ENCODE measurements at places on chromosomes 1 and 21.

DNA sequence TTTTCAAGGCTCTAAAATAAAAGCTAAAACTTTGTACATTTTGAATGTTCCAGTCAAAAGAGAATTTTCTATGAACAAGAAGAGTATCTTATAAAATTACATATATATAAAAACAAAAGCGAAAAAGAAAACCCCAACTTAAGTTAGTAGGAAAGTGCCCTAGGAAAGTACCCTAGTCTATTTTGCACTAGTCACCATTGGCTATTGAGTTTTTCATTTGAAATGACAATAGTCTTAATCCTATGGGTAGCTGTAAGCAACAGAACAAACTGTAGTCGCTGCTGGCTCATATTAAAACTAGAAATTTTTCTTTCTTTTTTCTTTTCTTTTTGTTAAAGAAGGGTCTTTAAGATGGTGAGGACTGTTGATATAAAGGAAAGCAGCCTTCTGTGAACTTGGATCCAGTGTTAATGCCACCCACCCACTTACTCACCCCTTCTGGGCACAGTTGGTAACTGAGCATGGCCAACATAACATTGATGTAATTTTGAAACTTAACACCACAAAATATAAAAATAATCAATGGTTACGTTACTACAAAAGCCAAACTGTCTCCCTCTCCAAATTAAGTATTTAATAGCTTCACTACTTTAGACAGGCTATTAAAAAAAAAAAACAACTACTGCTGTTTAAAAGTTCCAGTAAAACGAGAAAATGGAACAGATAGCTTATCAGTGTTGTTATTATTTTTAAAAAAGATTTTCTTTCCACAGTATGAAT, 177.0 kb downstream of the EIF4G3 start:
- no peak for DNase-seq

DNA sequence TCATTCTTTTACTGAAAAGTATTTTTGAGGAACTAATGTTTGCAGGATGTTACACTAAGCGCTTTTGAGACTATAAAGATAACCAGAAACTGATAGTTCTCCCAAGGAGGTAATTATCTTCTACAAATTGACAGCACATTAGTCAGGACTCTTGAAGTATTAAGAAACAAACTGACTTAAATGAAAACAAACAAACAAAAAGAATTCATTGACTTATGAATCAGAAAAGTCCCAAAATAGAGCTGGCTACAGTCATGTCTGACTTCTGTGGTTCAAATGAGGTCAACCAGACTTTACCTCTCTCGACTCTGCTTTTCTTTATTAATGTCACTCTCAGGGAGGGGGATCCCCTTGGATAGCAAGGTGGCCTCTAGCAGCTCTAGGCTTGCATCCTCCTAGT, 296.8 kb downstream of the TPR start:
- DNase-seq, result no peak

GRCh38 chr21:33931799-33932390, 16.3 kb upstream of the ATP5PO start:
- DNase-seq, result peak; percentile 8

DNA sequence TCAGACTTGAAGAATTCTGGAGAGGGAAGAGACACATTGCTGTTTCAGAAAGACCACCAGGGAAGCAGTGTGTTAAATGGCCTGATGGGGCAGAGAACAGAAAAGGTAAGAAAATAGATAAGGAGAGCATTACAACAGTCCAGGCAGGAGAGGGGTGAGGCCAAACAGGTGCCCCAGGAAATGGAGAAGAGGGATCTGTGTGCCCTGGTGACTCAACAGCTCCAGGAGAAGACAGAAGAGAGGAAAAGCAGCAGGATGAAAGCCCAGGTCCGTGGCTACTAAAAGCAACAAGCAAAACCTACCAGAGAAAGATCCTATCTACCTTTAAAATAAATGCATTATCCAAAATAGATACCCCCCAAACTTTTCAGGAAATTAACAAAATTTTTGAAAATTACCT, 9.2 kb downstream of the TP53BP2 start:
- DNase-seq, result no peak

DNA sequence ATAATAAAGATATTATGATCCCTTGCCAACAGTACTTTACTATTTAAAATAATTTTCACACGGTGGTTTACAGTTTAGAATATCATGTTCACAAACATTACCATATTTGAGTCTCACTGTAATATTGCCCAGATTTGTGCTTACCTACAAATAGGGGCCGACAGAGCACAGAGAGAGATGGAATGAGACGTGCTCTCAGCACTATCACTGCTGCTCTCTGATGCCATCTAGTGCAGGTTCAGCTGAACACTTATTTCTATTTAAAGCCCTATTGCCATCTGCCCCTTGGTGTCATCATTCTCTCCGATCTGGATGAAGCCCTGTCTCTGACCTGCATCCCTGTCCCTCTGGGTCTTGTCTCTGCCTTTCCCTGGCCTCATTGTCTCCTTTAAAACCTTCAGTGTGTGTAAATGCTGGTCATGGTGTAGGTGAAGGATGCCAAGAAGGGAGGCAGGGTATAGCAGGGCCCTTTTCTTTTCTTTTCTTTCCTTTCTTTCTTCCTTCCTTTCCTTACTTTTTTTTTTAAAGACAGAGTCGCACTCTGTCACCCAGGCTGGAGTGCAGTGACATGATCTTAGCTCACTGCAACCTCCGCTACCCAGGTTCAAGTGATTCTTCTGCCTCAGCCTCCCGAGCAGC, 6.9 kb upstream of the GPATCH4 start:
- peak; percentile 25 for DNase-seq

DNA sequence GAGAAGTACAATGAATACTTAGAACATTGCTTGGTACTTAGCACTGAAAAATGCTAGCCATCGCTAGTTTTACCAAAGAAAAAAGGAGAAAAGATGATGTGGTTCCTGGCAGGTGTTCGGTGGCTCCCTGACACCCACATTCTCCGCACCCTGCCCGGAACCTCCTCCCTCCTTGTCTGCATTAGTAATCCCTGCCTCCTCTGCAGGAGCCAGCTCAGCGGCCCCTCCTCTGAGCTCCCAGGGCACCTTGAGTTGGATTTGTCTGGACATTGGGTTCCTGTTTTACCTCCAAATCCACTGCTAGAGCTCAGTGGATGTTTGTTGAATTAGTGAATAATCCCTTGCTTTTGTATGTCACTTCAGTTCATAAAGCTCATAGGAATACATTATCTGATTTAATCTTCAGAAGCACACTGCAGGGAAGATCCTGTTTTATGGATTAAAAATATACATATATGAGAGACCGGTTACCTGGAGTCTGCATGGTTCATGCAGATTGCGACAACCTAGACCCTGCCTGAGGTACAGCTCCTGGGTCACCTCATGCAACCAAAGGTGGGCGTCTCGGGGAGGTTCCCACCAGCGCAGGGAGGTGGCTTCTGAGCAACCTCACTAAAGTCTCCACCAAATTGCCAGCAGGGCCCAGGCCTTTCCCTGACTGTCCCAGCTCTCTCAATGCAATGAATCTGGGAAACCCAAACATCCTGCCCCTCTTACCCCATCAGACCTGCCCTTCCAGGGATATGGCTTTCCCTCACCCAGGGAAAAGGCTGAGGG, 24.2 kb downstream of the PCAT6 start:
- no peak for DNase-seq

GRCh38 chr1:228452194-228453021, 34.8 kb upstream of the RNF187 start:
- no peak for DNase-seq

DNA sequence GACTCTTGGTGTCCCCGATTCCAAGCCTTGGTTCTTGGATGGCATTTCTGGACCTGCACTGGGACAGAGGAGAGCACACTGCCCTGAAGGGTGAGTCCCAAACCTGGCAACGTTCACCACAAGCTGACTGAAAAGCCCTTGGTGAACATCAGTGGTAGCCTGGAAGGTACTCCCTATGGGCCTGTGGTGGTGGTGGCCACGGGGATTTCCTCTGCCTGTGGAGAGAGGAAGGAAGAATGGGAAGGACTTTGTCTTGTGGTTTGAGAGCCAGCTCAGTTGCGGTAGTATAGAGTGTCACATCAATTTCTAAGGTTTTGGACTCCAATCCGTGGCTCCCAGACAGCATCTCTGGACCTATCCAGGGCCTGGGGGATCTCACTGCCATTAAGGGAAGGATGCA, 50.7 kb downstream of the DNAH14 start:
- no peak for DNase-seq

GRCh38 chr1:69404486-69404885, 163.2 kb upstream of the LRRC7 start:
- DNase-seq, result no peak

DNA sequence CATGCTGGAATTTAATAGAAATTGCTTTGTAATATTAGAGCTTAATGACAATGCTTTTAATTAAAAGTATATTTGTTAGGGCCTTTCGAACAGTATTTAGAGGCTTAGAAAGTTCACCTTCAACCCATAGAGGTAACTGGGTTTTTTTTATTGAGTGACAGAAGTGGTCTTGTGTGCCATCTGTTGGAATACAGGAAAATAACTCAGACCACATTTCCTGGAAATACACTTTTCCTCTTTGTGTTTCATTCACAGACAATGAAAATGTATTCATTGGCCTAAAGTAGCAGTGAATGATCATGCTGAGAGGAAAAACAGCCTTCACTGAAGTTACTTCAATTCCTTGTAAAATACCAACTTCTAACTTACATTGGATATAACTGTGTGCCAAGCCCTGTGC, 83.6 kb upstream of the L1TD1 start:
- no peak for DNase-seq

GRCh38 chr1:245541369-245541768, 386.6 kb downstream of the KIF26B start:
- DNase-seq, result no peak

All from activated naive CD4-positive, alpha-beta T cell (primary cell).